Activated naive CD4-positive, alpha-beta T cell treated with Interleukin-2 at 50 U/mL for 16 hours (primary cell): ENCODE measurements at places on chromosomes 6 and 20.

DNA sequence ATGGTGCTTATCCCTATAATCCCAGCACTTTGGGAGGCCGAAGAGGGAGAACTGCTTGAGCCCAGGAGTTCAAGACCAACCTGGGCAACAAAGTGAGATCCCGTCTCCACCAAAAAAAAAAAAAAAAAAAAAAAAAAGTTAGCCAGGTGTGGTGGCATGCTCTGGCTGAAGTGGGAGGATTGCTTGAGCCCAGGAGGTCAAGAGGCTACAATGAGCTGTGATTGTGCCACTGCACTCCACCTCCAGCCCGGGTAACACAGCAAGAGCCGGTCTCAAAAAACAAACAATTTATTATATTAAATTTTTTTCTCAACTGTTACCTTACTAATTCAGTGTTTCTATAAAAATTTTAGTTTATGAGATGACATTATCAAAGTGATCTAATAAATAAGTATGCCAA, 85.4 kb upstream of the MAP7 start:
- DNase-seq = no peak

- no peak for DNase-seq
Measured at GRCh38 chr20:31559704-31560093, 45.4 kb upstream of the ID1 start.

GRCh38 chr20:37896932-37897548, 5.9 kb upstream of the VSTM2L start:
- DNase-seq = no peak

GRCh38 chr6:9365378-9365777, 930.0 kb upstream of the SLC35B3 start:
- DNase-seq = no peak

DNA sequence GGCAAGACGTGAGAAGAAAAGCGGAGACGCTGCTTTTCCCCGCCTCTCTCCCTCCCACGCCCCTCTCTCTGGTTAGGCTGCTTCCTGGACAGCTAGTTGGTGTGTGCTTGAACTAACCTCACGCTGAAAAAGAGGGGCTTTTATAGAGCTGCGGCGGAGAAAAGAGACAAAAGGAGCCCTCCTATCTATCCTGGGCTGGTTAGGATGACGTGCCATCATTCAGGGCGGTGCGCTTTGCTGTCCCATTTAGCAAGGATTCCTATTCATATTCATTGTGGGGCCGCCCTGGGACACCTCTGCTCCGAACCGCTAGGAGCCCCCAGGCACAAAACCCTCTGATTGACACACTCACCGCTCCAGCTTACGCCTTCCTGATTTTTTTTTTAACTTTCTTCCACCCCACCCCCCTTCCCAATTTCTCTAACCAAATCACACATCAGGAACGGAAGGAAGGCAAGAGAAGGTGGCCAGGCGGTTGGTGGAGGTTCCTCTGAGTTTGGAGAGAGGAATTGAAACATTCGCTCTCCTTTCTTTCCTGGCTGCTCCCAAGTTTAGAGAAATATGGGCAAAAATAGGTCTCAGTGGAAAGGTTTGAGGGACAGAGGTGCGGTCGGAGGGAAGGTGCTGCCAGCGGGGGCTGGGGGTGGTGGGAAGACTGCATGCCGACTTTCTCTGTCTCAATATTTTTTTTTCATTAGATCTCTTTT, at the start of gene OLIG3:
TSS of gene OLIG3 (minus strand) at position 114 of the 707 bp plus-strand sequence. CDS start 224 bp downstream, outside the sequence.
- DNase-seq = peak; percentile 34

GRCh38 chr6:166703149-166703710, 76.2 kb upstream of the RPS6KA2 start:
- DNase-seq = no peak

- peak; percentile 83 for DNase-seq
Measured at GRCh38 chr6:157981395-157982101, at the start of gene SYNJ2. TSS of gene SYNJ2 (plus strand) at chr6:157981863. CDS start at chr6:157981962, 99 bp downstream.

- no peak for DNase-seq
Measured at GRCh38 chr20:13007596-13007995, 1.2 kb upstream of the SPTLC3 start.

GRCh38 chr6:34235307-34236130, 1.2 kb upstream of the HMGA1 start:
- DNase-seq = peak; percentile 69

- no peak for DNase-seq
Measured at GRCh38 chr20:2065099-2065498, 36.5 kb upstream of the STK35 start.
